ENCODE measurements at places on chromosomes 2 and 18.

DNA sequence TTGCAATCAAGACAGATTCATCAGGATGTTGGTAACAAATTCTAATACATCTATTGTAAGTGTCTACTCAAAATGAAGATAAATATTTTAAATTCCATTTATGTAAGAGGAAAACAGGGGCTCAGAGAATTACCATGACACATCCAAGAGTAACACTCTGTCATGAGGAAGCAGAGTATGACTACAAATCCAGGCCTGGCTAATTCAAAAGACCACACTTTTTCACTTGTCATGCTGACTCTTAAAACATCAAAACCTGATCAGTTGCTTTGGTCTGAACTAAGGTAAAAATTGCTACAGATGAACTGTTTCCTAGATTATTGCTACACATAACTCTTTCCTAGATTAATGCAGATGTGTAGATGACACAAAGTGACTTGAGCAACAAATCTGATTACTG lies 880.6 kb downstream of the TSN start:
- no peak for DNase-seq

- DNase-seq, result no peak
Observed at GRCh38 chr18:62214790-62215189, 27.7 kb downstream of the RELCH start.

DNA sequence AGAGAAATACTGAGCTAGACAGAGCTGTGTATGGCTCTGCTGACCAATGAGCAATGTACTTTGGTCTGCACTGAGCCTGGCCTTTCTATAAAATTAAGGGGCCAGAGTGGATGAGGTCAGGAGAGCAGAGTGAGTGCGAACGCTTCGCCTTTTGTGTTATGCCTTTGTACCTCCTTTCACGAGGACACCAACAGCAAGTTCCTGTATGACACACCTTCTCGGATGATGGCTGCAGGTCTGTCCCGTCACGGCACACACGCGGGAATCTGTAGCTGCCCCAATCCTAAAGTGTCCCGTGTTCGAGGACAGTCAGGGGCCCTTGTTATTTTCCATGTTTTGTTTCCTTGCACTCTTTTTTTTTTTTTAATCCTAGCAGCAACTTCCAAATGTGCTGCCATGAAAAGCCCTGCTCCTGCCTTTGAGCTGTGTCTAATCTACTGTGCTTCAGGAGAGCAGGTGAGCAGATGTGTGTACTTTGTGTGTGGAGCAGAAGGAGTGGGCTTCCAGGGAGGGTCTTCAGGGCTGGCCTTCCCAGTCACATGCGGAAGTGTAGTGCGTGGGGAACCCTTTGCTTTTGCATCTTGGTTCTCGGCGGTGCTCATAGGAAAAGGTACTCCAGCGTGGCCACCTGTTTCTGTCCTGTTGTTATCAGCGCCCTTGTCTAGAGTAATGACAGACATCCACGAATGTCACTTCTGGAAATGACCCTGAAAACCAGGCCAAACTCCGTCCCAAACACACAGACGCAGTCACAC lies 213.2 kb downstream of the NDUFA10 start:
- DNase-seq, result no peak

DNA sequence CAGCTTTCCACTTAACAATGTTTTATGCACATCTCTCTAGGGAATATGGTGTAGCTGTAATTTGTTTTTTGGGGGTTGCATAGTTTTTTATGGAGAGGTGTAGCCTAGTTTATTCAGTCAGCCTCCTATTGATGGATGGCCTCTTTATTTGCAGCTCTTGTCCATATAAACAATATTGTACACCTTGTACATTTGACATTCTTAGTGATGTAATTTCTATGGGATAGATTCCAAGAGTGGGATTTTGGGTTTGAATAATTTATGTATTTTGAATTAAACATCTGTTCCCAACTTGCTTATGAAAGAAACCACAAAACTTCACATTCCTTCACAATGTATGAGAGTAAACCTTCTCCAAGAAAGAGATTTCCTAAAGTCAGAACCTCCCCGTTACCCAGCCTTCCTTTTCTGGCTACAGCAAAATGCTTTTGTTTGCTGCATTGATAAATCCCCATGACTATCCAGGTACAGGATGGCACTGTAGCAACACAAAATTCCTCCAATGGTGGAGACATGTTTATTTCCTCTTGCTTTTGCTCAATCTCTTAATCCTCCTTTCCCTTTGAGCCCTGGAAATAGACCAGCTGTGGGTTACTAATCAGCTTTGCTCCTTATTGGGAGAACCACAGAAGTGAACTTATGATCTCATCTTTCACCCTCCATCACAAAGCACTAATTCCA lies 58.4 kb upstream of the GALR1 start:
- DNase-seq, result no peak

DNA sequence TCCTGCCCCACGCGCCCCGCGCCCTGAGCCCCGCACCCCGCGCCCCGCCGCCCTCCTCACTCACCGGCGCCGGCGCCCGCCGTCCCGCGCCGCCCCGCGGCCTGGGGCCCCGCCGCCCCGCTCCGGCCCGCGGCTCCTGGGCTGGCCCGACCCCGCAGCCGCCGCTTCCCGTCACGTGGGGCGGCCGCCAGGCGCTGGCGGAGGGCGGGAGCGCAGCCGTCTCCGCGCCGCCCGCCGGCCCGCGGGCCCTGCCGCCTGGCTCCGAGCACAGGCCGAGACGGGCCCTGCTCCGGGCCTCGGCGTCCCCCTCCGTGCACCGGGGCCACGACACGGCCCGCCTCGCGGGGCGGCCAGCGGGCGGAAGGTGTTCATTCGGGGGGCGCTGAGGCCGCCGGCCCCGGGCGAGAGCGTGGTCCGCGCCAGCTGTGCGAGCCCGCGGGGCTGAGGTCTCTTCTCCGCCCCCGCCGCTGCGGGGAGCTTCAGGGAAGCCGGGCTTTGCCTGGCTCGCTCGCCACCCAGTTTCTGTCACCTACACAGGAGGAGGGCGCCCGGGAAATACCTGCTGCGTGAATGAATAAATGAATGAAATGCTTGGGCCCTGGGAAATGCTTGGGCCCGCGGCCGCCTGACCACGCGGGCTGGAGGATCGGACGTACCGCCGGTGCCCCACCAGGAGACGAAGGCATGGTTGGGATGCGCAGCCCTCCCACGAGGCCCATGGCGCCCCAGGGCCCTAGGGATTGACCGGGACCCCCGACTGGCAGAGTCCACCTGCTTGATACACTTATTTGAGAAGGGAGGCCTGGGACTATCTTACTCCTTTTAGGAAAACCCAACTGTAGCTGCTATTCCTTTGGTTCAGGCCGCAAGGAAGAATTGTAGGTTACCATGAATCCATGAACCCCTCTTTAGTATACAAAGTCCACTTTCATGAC lies at the start of gene TGFBRAP1:
Gene TGFBRAP1, minus strand, starts transcription at position 175 of the 935 bp plus-strand sequence. CDS start 21,434 bp downstream, outside the sequence.
- DNase-seq, result no peak

GRCh38 chr18:2407961-2408360 lies 163.3 kb downstream of the METTL4 start:
- DNase-seq, result no peak

GRCh38 chr2:39593439-39594393 lies 72.0 kb upstream of the TMEM178A start:
- no peak for DNase-seq

DNA sequence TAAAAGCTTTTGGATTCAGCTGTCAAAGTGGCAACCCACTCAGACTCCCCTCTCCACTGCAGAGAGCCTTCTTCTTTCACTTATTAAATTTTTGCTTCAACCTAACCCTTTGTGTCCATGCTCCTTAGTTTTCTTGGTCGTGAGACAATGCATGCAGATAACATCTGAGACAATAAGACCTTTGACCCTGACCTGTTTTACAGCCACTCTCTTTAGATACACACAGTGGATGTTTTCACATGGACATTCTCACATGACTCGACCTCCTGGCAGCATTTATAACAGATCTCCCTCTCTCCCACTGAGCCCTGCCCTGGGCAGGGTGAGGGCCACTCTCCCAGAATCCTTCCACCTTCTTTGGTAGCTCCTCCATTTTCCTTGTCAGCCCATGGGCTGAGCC lies 30.4 kb upstream of the IL36G start:
- no peak for DNase-seq

- no peak for DNase-seq
Observed at GRCh38 chr2:192585418-192585817, 390.7 kb upstream of the TMEFF2 start.

DNA sequence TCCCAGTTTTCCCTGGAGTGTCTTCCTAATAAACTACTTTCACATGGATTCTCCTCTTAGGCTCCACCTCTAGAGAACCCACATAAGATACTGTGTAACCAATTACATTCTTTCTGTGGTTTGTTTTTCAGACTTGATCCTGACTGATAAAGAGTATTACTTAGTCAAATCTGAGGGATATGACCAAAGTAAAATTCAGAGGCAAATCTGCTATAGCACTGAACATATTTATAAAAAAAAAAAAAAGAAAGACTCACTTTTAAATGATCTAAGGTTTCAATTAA lies 13.9 kb downstream of the CKAP2L start:
- DNase-seq, result no peak

GRCh38 chr2:3536682-3537632 lies 17.6 kb upstream of the ADI1 start:
- no peak for DNase-seq

DNA sequence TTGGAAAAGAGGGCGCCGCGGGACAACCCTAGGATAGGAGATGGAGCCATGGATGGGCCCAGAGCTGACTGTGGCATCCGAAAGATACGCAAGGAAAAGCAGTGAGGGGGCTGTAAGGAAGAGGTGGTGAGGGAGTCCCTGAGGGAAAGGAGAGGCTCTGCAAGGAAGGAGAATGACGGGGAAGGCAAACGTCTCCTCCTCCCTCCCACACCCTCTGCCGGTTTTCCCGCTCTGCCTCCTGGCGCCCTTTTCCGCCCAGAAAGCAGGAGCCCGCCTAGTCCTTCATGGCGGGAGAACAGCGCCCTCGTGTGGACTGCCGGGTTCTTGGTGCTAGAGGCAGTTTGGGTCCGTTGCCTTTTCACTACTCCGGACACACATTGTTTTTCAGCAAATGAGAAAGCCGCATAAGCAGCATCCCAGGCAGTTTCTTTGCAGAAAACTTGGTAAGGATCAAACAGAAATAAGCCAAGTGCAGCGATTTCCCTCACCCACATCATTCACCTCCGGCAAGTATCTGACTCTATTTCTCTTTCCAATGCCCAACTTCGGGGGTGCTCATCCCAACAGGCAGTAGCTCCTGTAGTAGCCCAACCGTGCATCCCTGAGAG lies 200.4 kb downstream of the INO80D start:
- no peak for DNase-seq

GRCh38 chr2:176514805-176515500 lies 245.7 kb downstream of the MTX2 start:
- DNase-seq, result no peak

- no peak for DNase-seq
Observed at GRCh38 chr2:17540093-17540812, at the start of gene VSNL1. TSS of gene VSNL1 (plus strand) at chr2:17540696. CDS start at chr2:17592075, 51,379 bp downstream.

DNA sequence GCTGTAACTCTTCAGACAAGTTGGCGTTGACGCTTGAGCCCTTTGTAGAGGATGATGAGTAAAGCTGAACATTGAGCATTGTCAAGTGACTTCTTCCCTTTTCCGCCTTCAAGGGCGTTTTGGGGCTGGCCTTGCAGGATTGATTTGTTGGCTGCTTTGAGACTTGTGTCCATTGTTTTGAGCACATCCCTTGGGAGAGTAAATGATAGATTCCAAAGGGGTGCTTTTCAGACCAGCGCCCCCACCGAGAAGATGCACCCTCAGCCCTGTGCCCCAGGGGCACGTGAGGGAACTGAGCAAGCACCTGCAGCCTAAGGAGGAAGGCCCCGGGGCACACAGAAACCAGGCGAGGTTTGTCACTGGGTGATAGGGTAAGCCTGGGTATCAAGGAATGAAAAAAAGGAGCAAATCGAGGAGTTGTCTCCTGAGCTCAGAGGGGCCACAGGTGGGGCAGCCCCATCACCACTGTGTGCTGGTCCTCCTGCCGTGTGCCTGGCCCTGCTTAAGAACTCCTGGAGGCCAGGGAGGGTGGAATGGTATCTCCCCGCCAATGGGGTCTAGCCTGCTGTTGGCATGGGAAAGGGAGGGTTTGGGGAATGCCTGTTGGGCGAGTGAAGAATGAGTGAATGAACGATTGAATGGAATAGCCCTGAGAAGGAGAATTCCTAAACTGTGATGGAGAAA lies 64.0 kb downstream of the RAB31 start:
- no peak for DNase-seq

DNA sequence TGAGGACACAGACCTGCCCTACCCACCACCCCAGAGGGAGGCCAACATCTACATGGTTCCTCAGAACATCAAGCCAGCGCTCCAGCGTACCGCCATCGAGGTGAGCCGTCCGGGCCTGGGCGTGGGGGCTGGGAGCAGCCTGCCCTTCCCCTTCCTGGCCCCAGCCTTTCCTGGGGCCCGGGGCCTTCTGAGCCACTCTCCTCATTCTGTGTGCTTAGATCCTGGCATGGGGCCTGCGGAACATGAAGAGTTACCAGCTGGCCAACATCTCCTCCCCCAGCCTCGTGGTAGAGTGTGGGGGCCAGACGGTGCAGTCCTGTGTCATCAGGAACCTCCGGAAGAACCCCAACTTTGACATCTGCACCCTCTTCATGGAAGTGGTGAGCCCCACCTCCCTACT lies 157.9 kb downstream of the DYSF start:
- no peak for DNase-seq

GRCh38 chr2:37892436-37893114 lies 32.5 kb upstream of the RMDN2 start:
- DNase-seq, result no peak

- DNase-seq, result no peak
Observed at GRCh38 chr2:72139471-72139873, 8.2 kb downstream of the CYP26B1 start.

- no peak for DNase-seq
Observed at GRCh38 chr2:160431441-160431840, 62.2 kb downstream of the RBMS1 start.

GRCh38 chr2:58762176-58762781 lies 521.2 kb upstream of the FANCL start:
- DNase-seq, result no peak

DNA sequence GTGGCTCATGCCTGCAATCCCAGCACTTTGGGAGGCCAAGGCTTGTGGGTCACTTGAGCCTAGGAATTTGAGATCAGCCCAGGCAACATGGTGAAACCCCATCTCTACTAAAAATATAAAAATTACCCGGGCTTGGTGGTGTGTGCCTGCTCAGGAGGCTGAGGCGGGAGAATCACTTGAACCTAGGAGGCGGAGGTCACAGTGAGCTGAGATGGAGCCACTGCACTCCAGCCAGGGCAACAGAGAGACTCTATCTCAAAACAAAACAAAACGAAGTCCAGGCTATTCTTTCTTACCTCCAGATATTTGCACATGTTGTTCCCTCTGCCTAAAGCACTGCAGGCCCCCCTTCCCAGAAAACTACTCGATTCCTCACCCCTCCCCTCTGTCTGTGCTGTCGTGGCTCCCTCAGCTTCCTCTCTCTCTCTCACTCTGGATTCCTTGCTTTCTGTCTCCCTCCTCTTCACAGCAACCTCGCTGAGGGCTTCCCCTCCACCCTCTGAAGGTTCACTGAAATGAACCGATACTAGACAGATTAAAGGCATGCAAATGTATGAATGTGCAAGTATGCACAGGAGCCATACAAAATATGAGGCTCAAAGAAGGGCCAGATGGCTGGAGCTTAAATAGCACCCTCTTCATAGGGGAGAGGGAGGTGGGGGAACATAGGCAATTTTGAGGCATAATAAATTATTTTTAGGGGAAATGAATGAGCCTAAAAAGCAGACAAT lies 18.5 kb downstream of the TMEM177 start:
- DNase-seq, result no peak
